NCI-H2171 (cell line): ENCODE measurements at places on chromosomes 13 and 19.

DNA sequence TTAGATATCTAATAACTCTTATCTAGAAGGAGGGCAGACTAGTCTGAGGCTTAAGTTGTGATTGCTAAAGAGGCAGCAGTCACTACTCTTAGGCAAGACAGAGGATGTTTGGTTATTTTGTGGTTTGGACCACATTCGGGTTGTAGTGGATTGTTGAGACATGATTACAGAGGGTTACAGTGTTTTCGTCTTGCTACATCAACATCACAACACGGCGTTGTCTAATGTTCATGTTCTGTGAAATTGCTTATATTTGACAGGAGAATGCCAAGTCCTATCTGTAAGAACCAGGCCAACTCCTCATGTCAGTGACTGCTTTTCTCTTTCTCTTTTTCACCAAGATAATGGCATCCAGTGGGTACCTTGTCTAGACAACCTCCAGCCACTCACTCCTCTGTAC lies 16.8 kb upstream of the TM9SF2 start:
- DNase-seq = no peak

- no peak for DNase-seq
Measured at GRCh38 chr13:32086366-32086765, 54.8 kb downstream of the FRY start.

- DNase-seq = no peak
Measured at GRCh38 chr19:10911579-10912363, 16.7 kb downstream of the YIPF2 start.

DNA sequence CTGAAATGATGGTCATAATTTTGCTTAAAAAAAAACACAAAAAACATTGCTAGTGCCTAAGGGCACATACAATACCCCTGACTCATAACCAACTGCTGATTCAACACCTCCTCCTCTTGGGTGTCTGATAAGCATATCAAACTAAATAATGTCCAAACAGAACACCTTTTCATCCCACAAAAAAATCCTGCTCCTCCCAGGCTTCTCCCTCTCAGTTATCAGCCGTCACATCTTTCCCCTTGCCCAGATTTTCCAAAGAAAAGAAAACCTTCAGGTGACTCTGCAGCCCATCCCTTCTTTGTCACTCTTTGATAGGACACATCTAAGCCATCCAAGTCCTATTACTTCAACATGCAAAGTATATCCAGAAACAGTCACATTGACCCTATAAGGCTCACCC lies 46.9 kb downstream of the ABCC4 start:
- DNase-seq = no peak

DNA sequence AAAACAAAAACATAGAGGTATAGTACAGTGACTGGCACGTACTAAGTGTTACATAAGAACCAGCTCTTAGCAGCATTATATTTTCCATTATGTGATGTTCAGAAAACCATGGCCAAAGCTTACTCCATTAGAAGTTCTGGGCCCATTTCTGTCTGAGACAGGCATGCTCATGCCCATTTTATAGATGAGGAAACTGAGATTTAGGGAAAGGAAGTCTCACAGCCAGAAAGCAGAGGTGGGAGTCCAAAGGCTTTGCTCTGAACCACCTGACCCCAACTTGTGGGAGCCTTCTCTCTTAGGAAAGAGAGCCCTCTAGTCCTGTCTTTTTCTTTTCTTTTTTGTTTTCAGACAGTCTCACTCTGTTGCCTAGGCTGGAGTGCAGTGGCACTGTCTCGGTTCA lies 2.3 kb downstream of the AP2S1 start:
- DNase-seq = no peak

DNA sequence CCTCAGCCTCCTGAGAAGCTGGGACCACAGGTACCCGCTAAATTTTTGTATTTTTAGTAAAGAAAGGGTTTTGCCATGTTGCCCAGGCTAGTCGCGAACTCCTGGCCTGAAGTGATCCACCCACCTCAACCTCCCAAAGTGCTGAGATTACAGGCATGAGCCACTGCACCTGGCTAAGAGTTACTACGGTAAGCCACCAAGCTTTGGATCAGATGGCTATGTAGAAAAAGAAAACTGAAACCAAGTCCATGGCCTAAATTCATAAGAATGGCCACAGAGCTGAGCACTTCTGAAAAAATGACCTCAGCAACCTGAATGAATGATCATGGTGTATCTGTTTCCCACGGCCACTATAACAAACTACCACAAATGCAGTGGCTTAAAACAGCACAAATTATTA lies 9.4 kb downstream of the OPA3 start:
- DNase-seq = no peak

GRCh38 chr13:67106502-67107057 lies 123.6 kb downstream of the PCDH9 start:
- DNase-seq = no peak

DNA sequence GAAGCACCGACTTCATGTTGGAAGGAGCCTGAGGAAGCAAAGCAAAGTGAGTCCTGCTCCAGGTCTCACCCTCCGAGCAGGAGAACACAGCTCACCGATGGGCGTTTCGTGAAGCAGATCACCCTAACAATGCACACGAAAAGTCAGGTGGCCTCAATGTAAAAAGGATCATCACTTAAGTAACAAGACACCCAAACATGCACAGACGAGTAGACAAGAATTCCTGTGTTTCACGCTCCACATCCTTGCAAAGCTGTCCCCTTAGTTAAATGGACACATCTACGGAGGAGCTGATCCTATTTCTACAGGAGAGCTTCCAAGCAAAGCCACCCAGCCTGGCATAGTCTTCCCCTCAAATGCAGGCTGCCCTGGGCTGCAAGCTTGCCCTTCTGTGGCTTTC lies 66.2 kb downstream of the SLC15A1 start:
- DNase-seq = no peak

- no peak for DNase-seq
Measured at GRCh38 chr19:57233207-57233606, 2.4 kb downstream of the AURKC start.

DNA sequence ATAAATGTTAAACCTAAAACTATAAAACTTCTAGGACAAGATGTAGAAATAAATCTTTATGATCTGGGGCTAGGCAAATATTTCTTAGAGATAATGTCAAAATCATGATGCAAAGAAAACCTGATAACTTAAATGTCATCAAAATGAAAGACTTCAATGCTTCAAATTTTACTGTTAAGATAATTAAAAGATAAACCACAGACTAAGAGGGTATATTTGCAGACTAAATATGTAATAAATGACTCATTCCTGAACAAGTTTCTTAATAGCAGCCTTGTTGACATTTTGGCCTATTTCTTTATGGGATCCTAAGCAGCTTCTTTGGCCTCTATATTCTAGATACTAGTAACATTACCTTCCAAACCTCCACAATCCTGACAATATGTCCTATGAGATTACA lies 2878.3 kb upstream of the PCDH20 start:
- DNase-seq = no peak

DNA sequence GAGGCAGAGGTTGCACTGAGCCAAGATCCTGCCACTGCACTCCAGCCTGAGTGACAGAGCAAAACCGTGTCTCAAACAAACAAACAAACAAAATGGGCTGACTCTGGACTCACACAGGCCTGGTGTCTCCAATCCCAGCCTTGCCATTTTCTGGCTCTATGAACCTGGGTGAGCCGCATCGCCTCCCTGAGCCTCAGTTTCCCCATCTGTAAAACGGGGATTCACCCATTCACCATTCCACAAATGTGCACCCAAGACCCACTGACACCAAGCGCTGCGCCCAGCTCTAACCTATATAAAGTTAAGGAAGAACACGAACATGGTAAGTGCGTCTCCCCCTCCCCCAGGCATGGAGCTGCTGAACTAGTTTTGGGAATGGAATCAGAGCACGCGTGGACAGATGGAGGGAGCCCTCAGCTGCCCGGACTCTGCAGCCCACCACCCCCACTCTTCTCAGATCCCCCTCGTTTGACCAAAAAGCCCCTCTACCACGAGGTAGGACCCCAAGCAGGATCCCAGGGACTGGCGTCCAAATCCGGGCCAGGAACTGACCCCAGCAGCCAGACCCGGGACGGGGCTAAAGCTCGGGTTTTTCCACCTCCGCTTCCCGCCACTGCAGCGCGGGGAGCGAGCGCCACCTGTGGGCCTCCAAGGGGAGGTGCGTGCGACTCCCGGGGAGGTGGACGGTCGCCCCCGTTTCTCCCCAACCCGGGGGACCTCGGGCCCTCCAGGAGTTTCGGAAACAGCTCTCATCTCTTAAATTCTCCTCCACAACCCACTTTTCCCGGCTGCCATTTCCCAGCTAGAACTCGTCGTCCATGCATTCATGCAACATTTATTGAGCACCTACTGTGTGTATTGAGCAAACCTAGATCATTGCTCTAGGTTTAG lies 33.0 kb upstream of the ADGRE5 start:
- peak; percentile 15 for DNase-seq

DNA sequence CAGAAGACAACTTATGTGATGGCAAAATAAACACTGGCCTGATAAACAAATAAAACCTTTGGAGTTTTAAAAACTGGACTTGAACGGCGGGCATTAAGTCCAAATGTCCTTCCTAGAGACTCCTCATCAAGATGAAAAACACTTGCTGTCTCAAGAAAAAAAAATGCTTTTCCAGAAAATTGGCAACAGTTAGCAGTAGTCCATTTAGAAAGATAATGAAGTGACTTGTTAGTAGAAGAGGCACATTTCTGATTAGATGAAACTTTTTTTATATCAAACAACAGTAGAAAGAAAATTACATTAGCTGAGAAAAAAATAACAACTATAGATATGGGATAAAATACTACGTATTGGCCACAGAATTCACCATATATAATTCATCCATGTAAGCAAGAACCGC lies 1750.7 kb upstream of the PCDH20 start:
- DNase-seq = no peak

DNA sequence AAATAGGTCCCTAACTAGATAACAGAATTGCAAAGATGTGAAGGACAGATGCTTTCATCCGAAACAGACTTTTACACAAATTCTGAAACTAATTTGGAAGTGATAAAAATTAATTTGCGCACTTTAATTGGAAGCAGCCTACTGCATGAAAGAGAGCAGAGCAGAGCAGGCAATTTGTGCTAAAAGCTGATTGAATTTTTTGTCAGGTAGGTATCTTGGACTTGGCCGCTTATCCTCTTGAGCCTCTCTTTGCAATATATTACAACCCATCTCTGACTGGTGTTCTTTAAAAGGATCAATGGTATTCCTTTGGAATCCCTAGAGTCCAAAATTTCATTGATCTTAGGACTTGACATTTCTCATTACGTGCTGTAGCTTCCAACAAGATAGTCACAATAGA lies 183.3 kb upstream of the MAB21L1 start:
- no peak for DNase-seq

DNA sequence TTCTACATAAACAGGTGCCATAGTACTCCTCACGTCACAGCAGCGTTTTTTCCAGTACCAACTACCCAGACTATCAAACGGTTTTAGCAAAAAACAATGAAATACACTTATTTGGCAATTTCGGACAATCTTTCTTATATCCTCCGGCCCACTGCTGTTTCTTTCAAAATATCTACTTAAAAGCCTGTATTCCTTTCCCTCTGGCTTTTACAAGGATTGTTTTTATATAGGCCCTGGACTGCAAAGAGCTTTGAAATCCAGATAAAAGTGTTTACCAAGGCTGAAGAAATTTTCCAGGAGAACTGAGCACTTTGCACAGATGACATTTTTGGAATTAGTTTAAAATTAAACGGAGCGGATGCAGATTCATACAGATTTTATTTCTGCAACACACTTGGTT lies 255.9 kb upstream of the STARD13 start:
- DNase-seq = no peak

DNA sequence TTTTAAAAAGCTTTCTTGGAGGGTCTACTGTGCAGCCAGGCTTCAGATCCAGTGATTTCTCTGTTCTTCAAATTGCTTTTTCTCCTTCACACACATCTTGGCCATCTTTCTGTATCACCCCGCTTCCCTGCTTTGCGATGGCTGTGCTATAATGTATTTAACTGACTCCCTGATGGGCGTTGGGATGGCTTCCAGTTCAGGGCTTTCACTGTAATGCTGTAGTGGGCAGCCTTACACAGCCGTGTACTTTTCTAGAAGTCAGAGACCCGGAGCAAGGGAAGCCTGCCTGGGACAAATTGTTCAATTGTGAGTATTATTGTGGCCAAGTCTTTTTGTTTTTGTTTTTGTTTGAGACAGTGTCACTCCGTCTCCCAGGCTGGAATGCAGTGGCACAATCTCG lies 19.4 kb upstream of the PAK4 start:
- DNase-seq = no peak

- no peak for DNase-seq
Measured at GRCh38 chr13:21701460-21701859, 30.6 kb downstream of the FGF9 start.

GRCh38 chr13:48738311-48738710 lies 84.6 kb downstream of the CYSLTR2 start:
- no peak for DNase-seq

- DNase-seq = peak; percentile 74
Measured at GRCh38 chr13:48155848-48156247, 60.9 kb upstream of the MED4 start.

DNA sequence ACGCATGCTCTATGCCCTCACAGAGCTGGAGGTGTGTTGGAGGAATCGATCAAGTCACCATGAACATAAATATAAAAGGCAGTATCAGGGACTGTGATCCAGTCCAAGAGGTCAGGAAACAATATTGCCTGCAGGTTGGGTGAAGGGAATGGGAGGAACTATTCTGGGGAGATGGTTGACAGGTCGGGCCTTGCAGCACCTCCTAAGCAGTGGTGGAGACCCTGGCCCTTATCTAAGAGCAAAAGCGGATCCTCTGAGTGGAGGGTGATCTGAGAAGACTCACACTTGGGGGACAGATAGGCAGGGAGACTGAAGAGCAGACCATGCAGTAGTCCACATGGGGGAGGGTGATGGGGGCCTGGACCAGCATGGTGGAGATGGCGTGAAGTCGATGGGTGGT lies 213.5 kb downstream of the SLC7A1 start:
- no peak for DNase-seq

- no peak for DNase-seq
Measured at GRCh38 chr13:51534041-51534817, 50.0 kb upstream of the WDFY2 start.

GRCh38 chr13:45713721-45714120 lies 11.6 kb downstream of the CBY2 start:
- no peak for DNase-seq

GRCh38 chr13:78841358-78841963 lies 182.5 kb upstream of the OBI1 start:
- DNase-seq = no peak

- no peak for DNase-seq
Measured at GRCh38 chr13:79307433-79307861, 98.6 kb downstream of the RBM26 start.

- DNase-seq = no peak
Measured at GRCh38 chr13:40920826-40921225, 98.3 kb downstream of the ELF1 start.

GRCh38 chr13:44052780-44053184 lies 173.1 kb downstream of the LACC1 start:
- DNase-seq = no peak

DNA sequence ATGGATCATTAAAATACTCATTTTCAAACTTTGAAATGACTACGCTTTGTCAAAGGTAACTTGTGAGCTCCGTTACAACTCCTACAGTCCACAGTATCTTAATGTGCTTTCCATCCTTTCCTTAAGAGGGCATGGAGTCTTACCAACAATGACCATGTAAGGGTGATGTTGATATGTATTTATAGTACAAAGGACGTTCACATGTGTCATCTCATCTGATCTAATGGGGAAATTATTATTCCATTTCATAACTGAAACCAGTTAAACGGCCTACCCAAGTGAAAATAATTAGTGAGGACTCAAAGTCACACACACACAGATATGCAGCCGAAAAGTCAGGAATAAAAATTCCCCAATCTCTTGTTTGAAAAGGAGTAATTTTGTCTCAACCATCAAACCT lies 9.6 kb downstream of the USP12 start:
- DNase-seq = no peak
